ENCODE measurements at places on chromosomes 5 and 9. TPM values are rescaled to one million over a fixed set of nuclear protein-coding genes. Genes with fewer than 3 reads are reported as not detected.
A peak's percentile ranks its signal among the peaks of the same experiment; 100 is the strongest.

GRCh38 chr9:120942186-120943001 lies 15.8 kb upstream of the TRAF1 start:
- no peaks in the 10 kb centered on the region for H3K36me3 ChIP-seq
- no peak overlapping the region for H3K27ac ChIP-seq
- DNase-seq: peak; percentile 62
- peak overlapping the region; percentile 9 for H3K4me3 ChIP-seq

- no peak for DNase-seq
- H3K36me3 ChIP-seq: no peaks in the 10 kb centered on the region
- no peaks in the 10 kb centered on the region for H3K27me3 ChIP-seq
- H3K4me1 ChIP-seq: no peaks in the 10 kb centered on the region
- no peak overlapping the region for H3K4me3 ChIP-seq
- H3K27ac ChIP-seq: no peak overlapping the region
Observed at GRCh38 chr5:88847420-88847819, 35.6 kb downstream of the MEF2C start.

GRCh38 chr5:15446552-15446951 lies 53.4 kb upstream of the FBXL7 start:
- H3K27me3 ChIP-seq: no peaks in the 10 kb centered on the region
- no peak overlapping the region for H3K27ac ChIP-seq
- no peak overlapping the region for H3K4me3 ChIP-seq

- H3K4me3 ChIP-seq: no peak overlapping the region
- no peaks in the 10 kb centered on the region for H3K36me3 ChIP-seq
- no peak for DNase-seq
Observed at GRCh38 chr5:148788636-148789035, 37.8 kb upstream of the ADRB2 start.

DNA sequence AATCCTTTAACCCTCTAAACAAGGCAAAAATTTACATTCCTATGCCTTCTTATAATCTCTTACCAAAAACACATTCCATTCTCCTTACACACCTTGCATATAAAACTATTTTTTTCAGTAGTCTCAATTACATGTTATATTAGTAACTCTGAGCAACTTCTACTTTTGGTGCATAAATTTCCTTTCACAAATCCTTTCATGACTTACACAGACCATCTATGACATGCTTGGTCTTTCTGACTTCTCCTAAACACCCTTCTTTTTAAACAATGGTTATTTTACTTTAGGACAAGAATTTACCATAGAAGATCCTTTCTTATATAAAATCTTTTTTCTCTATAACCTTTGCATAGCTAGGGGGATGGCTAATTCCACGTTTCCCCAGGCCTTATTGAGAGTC lies 208.0 kb upstream of the ARRDC3 start:
- no peak overlapping the region for H3K27ac ChIP-seq
- no peak overlapping the region for H3K4me3 ChIP-seq
- H3K4me1 ChIP-seq: no peaks in the 10 kb centered on the region
- peak; percentile 67 for DNase-seq
- H3K27me3 ChIP-seq: no peaks in the 10 kb centered on the region
- H3K36me3 ChIP-seq: peaks cover 8% of the 10 kb centered on the region

Gene LRRC19
- polyA plus RNA-seq: 0.71 TPM

Gene ZBED3
- polyA plus RNA-seq: 4.2 TPM

Gene PTRH1
- 18.6 TPM for polyA plus RNA-seq

Gene RNF44
- 59.3 TPM for polyA plus RNA-seq

Measured in GM23338 (cell line).